ENCODE measurements at places on chromosomes 3 and 15.

GRCh38 chr3:121574449-121574848 lies 6.7 kb downstream of the ARGFX start:
- no peak for DNase-seq

- no peak for DNase-seq
These were observed 149.7 kb downstream of the RBMS3 start for GRCh38 chr3:29430558-29430971.

DNA sequence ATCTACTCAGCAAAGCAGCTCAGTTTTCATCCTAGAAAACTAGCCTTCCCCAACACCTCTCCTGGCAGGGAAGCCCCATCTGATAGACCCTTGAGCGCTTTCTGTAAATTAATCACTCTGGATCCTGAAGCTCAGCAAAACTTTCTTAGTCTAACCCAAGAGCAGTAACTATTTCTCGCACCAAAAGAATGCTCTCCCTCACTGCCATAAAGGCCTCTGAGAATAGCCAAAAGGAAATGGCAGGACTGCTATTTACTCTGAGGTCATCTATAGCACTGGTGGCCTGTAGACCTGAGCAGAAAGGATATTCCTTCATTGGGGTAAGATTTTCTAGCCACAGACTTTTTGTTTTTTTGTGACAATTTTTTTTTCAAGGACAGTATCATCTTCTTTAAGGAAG lies 345.8 kb upstream of the ADAMTS9 start:
- DNase-seq = no peak

DNA sequence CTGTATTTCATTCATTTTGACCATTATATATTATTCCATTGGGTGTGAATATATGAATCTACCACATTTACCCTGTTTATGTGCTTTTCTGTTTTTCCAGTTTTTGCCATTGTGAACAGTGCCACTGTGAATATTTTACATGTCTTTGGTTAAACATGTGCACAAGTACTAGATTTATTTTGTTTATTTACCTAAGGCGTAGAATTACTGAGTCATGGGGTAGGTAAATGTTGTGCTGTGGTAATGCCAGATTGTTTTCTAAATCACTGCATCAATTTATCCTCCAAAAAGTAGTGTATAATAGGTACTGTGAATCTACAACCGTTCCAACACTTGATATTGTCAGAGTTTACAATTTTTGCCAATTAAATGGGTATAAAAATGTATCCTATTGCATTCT lies 362.1 kb upstream of the AGTR1 start:
- DNase-seq = no peak

DNA sequence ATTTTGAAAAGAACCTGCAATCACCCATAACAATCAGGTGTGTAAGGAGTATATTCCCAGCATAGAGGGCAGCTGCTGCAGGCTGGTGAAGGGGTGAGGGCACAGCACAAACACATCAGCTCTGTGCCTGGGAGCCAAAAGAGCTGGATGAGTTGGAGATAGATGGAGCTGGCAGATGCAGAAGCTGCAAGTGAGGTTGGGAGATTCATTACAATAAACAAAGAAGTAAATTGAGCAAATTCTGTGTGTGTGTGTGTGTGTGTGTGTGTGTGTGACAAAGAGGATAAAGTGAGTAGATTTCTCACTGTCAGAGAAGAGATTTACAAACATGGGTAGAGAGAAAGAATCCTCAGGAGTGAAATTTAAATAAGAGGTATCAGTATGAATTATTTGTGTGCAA lies 994.7 kb downstream of the EPHA3 start:
- DNase-seq = no peak

- no peak for DNase-seq
These were observed 145.3 kb downstream of the FOXP1 start for GRCh38 chr3:71438071-71438685.

Measured in stimulated activated CD4-positive, alpha-beta T cell treated with anti-CD3 and anti-CD28 coated beads, Interleukin-1b, Interleukin-23, amount 100 ng/mL, for 1 hour (primary cell).